ENCODE measurements at places on chromosomes 4 and X. TPM values are rescaled to one million over a fixed set of nuclear protein-coding genes. Genes with fewer than 3 reads are reported as not detected.

- no peak for DNase-seq
Observed at GRCh38 chr4:97374526-97374925, 768.8 kb downstream of the STPG2 start.

DNA sequence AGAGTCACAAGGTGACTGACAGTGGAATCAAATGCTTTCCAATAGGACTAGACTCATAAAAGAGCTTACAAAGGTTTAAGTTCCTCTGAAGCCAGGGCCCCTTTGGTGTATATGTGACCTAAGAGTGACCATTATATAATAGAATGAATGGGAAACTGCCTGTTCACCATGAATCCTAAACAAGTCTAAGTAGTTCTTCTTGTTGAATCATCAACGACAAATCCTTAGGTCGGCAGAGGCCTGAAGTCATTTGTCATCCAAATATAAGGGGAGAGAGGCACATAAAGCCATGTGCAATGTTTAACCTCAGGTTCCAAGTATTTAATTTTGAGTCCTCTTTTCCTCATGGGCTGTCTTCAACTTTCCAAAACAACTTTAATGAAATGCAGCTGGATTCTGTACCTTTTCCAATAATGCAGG lies 122.4 kb downstream of the RASL11B start:
- no peak for DNase-seq

DNA sequence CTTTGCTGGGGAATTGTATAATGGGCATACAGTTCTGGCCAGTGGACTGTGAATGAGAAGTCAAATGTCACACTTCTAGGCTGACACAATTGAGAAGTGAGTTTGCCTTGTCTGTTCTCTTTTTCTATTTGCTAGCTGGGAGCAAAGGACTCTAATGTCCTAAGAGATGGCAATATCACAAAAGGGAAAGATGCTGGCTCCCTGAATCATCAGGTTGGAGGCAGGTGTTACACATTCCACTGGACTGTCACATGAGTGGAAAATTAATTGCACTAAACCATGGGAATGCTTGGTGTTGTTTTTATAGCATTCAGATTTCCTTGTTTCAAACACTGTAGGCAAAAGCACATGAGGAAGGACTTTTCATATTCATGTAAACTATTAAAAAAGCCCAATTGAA lies 388.3 kb downstream of the ADAM29 start:
- DNase-seq, result no peak

Gene FDCSP
- total RNA-seq, result not detected

DNA sequence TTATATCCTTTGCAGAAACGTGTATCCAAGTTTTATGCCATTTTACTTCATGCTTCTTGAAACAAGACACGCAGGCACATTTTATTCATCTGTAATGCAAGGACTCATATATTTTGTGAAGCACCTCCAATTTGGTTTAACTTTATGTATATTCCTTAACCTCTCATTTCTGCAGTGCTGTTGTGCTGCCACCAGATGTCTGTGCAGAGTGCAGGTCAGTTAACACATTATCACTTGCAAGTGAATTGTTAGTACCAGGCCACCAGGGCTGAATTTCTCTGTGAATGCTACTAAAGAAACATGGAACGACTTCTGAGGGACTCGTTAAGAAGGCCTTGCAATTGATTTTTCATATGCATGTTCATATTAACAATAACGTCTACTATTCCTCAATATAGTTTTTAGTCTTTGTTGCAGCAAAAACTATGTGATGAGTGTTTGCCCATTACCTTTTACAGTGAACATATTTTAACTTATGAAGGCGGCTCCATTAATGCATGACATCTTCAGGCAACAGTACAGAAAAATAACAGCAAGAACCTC lies 770.3 kb downstream of the NLGN4X start:
- no peak for DNase-seq

DNA sequence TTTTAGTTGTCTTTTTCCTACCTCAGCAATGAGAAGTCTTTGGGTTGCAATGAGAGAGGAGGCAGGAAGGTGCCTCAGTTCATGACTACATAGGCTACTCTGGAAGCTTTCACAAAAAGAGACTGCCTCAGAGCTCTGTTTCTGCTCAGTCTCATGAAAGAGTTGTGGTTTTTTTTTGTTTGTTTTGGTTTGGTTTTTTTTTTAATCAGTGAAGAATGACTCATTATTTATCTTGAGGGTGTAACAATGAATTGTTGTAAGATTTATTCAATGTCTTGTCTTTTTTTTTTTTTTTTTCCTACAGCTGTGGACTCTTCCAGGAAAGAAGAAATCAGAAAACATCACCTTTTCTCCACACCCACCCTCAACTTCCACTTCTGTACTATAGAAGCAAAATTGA lies 67.5 kb upstream of the CXCL13 start:
- no peak for DNase-seq

DNA sequence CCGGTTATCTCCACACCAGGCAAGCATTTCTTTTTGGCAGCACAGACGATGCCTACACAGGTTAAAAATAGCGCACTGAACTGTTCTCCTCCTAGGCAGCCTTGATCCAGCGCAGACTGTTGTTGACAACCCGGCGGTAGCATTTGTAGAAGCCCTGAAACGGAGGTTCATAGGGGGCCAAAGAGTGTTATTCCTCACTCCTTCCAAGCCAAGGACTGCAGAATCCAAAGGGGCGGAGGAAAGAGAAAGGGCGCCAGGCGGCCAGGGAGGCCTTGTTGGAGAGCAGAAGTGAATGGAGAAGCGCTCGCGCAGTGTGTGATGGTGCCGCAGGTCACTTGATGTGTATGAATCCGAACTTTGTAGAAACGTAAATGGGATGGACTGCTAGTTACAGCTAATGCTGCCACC lies 82.7 kb downstream of the TENM3 start:
- DNase-seq, result no peak

Gene ZNF630
- total RNA-seq, result 3.2 TPM

Gene GPRIN3
- total RNA-seq, result 25.2 TPM

DNA sequence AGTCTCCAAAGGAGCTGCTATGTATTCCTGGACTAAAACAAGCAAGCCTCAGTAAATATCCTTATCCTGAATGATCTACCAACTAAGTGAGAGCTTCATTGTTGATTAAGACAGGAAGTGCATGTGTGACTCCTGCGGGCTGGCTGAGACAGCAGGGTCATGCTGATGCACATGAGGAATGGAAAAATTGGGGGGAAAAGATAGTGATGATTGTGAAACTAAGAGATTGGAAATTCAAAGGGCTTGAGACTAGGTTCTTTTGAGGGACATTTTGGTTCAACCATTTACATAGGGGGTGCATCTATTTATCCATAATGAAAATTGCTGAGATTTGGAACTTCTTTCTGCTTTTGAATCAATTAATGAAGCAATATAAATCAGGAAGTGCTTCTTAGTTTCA lies 61.1 kb upstream of the C1QTNF7 start:
- no peak for DNase-seq

Gene RAB41
- not detected for total RNA-seq

Gene PRMT9
- 11.5 TPM for total RNA-seq

- no peak for DNase-seq
Observed at GRCh38 chr4:169185133-169185956, 85.4 kb downstream of the SH3RF1 start.

DNA sequence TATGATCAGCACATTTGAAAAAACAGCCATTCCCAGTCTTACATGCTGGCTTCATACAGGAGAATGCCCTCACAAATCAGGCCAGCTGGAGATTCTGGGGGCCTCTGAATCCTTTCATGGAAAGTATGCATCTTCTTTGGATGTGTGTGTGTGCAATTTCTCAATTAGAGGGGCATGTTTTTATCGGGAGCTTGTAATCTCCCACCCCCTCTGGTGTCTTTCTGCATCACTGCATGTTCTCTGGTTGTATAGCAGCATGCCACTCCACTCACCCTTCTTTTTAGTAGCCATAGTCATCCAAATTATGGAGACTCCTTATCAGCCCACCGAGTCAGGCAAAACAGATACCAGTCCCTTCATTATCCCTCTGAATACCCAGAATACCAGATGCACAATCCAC lies 282.2 kb upstream of the SLIT2 start:
- no peak for DNase-seq

DNA sequence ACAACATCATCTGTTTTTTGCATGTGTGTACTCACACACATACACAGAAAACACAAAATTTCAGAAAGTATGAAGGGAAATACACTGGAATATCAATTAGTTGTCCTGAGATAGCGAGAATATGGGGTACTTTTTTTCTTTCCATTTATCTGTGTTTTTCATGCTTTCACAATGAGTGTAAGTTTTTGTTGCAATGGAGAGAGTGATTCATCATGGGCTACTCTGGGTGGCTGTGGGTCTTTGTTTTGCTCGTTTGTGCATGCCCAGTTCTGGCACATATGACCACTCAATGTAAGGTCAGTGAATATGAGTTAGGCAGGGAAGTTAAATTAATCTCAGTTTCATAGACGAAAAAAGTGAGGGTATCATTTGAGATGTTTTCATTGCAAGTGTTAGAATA lies 26.9 kb downstream of the XK start:
- DNase-seq, result no peak

Gene HSPA4L
- 5.7 TPM for total RNA-seq

Gene ARX
- total RNA-seq, result not detected

Gene EREG
- total RNA-seq, result 0.69 TPM

DNA sequence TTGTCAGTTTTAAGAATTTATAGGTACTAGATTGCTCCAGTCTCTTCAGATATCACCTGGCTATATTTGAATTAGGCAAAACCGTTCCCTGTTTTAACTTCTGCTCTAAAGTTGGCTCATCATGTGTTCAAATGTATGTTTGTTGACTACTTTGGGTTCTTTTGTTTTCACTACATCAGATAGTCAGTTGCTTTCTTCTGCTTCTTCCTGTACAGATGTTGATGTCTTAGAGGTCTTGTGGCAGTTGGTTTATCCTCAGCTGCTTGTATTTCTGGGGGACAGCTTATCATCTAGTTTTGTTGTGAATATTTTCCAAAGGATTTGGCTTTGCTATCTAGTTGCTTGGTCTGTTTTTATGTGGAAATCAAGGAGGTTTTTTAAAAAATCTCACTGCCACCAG lies 28.0 kb downstream of the TBC1D19 start:
- DNase-seq, result no peak

- DNase-seq, result no peak
Observed at GRCh38 chr4:104394406-104395167, 100.1 kb downstream of the CXXC4 start.

Gene DDX53
- not detected for total RNA-seq

GRCh38 chr4:170651786-170652185 lies 562.0 kb upstream of the AADAT start:
- DNase-seq, result no peak

All from upper lobe of right lung (tissue), 1 donor.